ENCODE measurements at places on chromosomes 1 and 21. TPM values are rescaled to one million over a fixed set of nuclear protein-coding genes. Genes with fewer than 3 reads are reported as not detected.

MED8 gene
- 22.3 TPM for polyA plus RNA-seq

SH3GLB1 gene
- polyA plus RNA-seq, result 35.3 TPM

ZBTB18 gene
- polyA plus RNA-seq, result 23.1 TPM

TNFSF18 gene
- 0.13 TPM for polyA plus RNA-seq

DYRK3 gene
- polyA plus RNA-seq, result 0.65 TPM

PPM1J gene
- 1.5 TPM for polyA plus RNA-seq

FAM167B gene
- polyA plus RNA-seq, result 2.7 TPM

FAAH gene
- polyA plus RNA-seq, result 9.6 TPM

- DNase-seq, result no peak
- H3K27ac ChIP-seq, result no peak overlapping the region
- no peak overlapping the region for H3K4me3 ChIP-seq
- no peaks in the 10 kb centered on the region for H3K4me1 ChIP-seq
These were observed 147.9 kb downstream of the MAGI3 start for GRCh38 chr1:113538225-113538624.

- no peaks in the 10 kb centered on the region for H3K27me3 ChIP-seq
- no peak overlapping the region for H3K27ac ChIP-seq
- H3K4me3 ChIP-seq, result no peak overlapping the region
- H3K4me1 ChIP-seq, result no peaks in the 10 kb centered on the region
These were observed 342.9 kb upstream of the PLXNA2 start for GRCh38 chr1:208587110-208587509.

DNA sequence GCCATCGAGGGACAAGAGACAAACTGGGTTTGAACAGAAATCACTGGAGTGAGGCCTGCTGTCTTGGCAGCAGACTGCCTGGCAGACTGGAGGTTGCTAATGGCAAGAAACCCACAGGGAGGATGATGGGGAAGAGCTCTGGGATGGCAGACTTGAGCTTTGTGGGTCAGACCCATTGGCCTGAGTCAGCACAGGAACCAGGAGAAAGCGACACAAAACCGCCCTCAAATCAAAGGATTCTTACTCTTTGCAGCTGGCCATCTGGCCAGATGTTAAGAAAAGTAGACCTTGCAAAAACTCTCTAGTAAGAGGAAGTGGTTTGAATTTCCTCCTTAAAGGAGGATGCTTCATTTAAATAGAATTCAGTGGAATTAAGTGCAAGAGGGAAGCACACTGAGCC lies 195.2 kb upstream of the JUN start:
- no peak overlapping the region for H3K27ac ChIP-seq
- no peak overlapping the region for H3K4me3 ChIP-seq
- no peaks in the 10 kb centered on the region for H3K36me3 ChIP-seq

DNA sequence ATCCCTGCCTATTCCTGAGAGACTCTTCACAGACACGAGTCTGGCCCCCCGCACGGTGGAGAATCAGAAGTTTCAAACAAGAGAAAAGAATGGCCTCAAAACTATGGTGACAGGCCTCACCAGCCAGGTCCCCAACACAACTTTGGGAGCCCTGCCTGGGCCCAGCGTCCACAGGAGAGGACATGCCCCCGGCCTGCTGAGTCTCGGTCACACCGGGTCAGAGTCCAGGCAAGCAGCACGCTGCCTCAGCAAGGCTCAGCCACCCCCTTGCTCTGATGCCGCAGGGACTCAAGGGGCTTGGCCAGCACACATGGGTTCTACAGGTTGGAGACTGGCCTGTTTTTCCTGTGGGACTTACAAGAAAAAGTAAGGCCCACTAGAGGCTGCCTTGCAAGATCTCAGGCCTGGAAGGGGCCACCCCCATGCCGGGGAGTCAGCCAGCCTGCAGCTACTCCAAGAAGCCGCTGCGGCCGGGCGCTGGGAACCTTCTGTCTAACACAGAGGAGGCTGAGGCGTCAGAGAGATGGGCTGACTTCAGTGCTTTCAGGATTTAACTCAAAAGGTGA lies 116.8 kb downstream of the NPHP4 start:
- H3K4me3 ChIP-seq, result no peak overlapping the region
- no peak overlapping the region for H3K27ac ChIP-seq
- H3K36me3 ChIP-seq, result peaks cover 88% of the 10 kb centered on the region
- H3K4me1 ChIP-seq, result no peaks in the 10 kb centered on the region
- H3K27me3 ChIP-seq, result no peaks in the 10 kb centered on the region

GRCh38 chr1:37474697-37475379 lies 458 bp downstream of the ZC3H12A start:
- peak; percentile 89 for DNase-seq
- peak overlapping the region; percentile 83 for H3K4me3 ChIP-seq
- no peaks in the 10 kb centered on the region for H3K27me3 ChIP-seq
- no peaks in the 10 kb centered on the region for H3K36me3 ChIP-seq
- H3K27ac ChIP-seq, result peak overlapping the region; percentile 97

- no peak overlapping the region for H3K4me3 ChIP-seq
- H3K27ac ChIP-seq, result no peak overlapping the region
- H3K36me3 ChIP-seq, result no peaks in the 10 kb centered on the region
- DNase-seq, result no peak
These were observed 14.3 kb downstream of the ACKR1 start for GRCh38 chr1:159218649-159219636.

GRCh38 chr1:226436472-226436854 lies 28.6 kb upstream of the PARP1 start:
- no peak overlapping the region for H3K4me3 ChIP-seq
- peaks cover 15% of the 10 kb centered on the region for H3K4me1 ChIP-seq
- no peaks in the 10 kb centered on the region for H3K27me3 ChIP-seq
- no peak for DNase-seq
- H3K27ac ChIP-seq, result no peak overlapping the region
- H3K36me3 ChIP-seq, result no peaks in the 10 kb centered on the region

GRCh38 chr1:24584171-24584647 lies 28.3 kb downstream of the NCMAP start:
- no peaks in the 10 kb centered on the region for H3K36me3 ChIP-seq
- peaks cover 5% of the 10 kb centered on the region for H3K4me1 ChIP-seq
- no peak overlapping the region for H3K4me3 ChIP-seq
- no peak overlapping the region for H3K27ac ChIP-seq
- DNase-seq, result no peak

DNA sequence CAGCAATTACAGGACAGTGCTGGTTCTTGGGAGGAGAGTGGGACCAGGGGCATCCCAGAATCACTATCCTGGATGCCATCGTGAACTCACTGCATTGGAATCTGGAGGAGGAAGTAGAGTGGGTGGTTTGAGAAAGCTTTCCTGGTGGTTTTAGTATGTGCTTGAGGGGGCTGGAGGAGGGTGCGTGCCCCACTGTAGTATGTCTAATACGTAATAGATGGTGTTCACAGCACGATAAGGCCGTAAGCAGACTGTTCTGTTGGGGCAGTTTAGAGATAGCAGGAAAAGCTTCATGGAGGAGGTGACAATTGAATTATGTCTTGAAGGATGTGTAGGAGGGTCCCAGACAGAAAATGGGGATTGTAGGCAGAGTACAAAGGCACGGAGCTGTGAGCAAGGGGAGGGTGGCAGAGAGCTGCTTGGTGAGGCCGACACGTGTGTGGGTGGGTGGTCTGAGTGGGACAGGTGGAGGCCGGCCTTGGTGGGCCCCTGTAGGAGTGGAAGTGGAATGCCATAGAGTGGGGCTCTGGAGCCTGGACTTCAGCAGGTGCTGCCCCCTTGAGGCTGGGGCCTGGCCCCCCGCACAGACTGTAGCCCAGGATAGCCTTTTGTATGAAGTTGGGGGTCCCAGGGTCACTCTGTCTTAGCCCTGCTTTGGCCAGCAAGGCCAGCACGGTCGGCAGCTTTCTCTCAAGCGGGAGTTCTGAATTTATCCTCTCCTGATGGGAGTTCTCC lies 37.0 kb downstream of the IL6R start:
- DNase-seq, result no peak
- H3K27me3 ChIP-seq, result no peaks in the 10 kb centered on the region
- peak overlapping the region; percentile 11 for H3K27ac ChIP-seq

DNA sequence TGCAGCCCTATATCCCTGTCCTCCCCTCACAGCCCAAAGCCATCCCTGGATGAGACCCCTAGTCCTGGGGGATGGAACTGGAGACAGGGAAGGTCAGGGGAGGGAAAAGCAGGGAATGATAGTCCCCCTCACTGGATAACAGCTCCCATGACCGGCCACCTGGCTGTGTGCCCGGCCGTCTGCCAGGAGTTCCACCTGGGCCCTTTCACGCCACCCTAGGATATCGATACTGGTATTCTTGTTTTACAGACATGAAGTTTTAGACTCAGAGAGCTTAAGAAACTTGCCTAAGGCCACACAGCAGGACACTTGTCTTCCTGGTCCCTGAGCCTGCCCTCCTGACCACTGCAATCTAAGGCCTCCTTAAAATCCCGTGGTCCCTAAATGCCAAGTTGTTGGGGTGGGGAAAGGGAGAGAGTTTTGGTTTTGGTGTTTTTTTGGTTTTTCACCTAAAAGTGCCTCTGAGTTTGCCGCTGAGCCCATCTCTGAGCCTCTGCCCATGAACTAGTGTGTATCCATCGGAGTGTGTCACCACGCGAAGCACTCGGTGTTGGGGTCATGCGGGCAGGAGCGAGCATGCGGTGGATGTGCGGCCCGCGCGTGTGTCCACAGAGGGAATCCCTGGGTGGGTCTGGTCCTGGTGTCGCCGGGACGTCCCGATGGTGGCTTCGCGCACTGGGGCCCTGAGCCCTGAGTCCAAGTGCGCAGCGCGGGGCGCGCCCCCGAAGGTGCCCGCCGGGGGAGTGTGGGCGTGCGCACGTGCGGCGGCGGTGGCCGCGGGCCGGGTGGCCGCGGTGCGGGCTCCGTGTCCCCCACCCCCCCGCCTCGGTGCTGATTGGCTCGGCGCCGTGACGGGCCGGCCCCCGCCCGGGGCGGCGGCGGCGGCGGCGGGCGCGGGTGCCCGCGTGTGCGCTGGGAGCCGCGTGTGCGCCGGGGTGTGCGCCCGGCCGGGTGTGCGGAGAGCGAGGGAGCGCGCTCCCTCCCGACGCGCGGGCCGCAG lies at the start of gene EPHA8:
Gene EPHA8 (plus strand): TSS at position 906 of the 1,000 bp plus-strand sequence. CDS start 147 bp downstream, outside the sequence.
- no peaks in the 10 kb centered on the region for H3K36me3 ChIP-seq
- peaks cover 6% of the 10 kb centered on the region for H3K4me1 ChIP-seq
- H3K27ac ChIP-seq, result no peak within 1 kb of the TSS
- peak within 1 kb of the TSS; percentile 16 for H3K4me3 ChIP-seq
- no peak for DNase-seq

GRCh38 chr1:214236477-214236876 lies 44.5 kb upstream of the SMYD2 start:
- H3K36me3 ChIP-seq, result no peaks in the 10 kb centered on the region
- H3K27ac ChIP-seq, result no peak overlapping the region
- no peak overlapping the region for H3K4me3 ChIP-seq
- H3K4me1 ChIP-seq, result no peaks in the 10 kb centered on the region

DNA sequence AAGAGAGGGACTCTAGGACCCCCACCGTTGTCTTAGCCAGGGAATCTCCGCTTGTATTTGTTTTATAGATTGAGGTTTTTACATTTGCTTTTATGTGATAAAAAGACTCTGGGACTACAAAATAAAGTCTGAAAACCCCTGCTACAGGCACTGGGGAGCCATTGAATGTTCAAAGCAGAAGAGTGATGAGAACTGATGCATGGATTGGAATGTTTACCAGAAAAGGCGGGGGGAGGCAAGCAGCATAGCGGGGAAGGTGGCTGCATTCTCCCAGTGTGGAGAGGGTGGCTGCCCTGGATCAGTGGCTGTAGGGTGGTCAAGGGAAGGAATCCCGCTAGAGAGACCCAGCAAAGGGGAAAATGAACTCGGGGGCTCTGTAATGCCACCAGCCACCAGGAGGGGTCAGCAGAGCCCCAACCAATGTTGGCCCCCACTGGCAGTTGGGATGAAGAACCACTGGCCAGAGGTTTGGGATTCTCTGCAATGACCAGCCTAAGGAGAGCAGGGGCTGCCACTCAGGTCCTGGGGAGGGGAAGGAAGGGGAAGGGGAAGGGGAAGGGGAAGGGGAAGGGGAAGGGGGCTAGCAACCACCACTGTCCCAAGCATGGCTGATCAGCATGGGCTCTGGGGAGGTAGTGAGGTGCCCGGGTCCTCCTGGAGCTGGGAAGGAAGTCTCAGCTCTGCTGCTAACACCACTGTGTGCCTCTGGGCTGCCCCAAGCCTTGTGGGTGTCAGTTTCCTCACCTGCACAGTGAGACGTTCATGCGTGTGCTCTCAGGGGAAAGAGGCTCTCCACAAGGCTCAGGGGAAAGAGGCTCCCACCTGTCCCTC lies 19.2 kb upstream of the PEF1 start:
- H3K4me1 ChIP-seq, result no peaks in the 10 kb centered on the region
- H3K4me3 ChIP-seq, result no peak overlapping the region
- peak; percentile 83 for DNase-seq
- no peak overlapping the region for H3K27ac ChIP-seq

- DNase-seq, result no peak
- no peaks in the 10 kb centered on the region for H3K36me3 ChIP-seq
- H3K27me3 ChIP-seq, result no peaks in the 10 kb centered on the region
- no peak overlapping the region for H3K27ac ChIP-seq
These were observed 885.3 kb downstream of the TTLL7 start for GRCh38 chr1:83113652-83114051.

DNA sequence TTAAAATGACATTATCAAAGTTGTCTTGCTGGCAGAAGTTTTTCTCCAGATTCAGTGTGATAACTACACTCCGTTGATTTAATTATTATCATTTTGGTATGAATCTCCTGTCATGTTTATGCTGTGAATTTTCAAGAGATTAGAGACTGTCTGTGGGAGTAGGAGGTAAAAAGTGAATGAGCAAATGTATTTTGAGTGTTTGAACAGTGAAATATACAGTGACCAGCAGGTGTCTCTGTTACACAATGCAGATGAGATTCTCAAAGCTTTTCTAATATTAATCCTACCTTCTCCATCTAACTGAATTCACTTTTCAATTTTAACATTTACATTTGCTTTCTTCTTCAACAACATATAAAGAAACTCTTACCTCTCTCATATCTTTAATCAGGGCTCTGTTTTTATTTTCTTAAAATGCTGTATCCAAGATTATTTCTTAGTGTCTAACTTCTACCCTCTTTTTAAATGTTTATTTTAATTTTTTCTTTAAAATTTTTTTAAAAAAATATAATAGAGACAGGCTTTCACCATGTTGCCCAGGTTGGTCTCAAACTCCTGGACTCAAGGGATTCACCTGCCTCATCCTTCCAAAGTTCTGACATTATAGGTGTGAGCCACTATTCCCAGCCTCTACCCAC lies 20.9 kb upstream of the HSPA13 start:
- H3K4me3 ChIP-seq, result no peak overlapping the region
- H3K4me1 ChIP-seq, result no peaks in the 10 kb centered on the region
- no peak for DNase-seq

GRCh38 chr1:93842750-93843500 lies 36.1 kb downstream of the DNTTIP2 start:
- no peak overlapping the region for H3K27ac ChIP-seq
- no peak for DNase-seq

Measured in spleen (tissue), 13 donors.